Kidney capillary endothelial cell (primary cell): ENCODE measurements at places on chromosomes 5 and 9.

- DNase-seq, result no peak
These were observed 109.7 kb upstream of the LHFPL2 start for GRCh38 chr5:78758169-78758839.

DNA sequence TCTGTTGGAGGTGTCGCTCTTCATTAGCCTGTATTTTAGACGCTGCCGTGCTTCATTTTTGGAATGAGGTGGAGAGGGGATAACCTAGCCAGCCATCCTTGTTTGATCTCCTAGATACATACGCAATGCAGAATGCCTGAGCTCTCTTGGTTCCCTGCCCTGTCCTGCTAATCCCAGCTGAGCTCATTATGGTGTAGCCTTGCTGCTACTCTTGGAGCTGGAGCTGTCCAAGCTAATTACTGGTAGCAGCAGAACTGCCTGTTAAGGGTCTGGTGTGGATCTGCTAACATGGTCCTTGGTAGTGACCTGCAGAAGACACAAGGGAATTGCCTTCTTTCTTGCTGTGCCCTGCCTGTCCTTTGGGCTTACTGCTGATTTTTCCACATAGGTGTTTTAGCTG lies 207.9 kb downstream of the CNTLN start:
- DNase-seq, result no peak

- no peak for DNase-seq
These were observed 29.2 kb downstream of the ROR2 start for GRCh38 chr9:91920630-91921350.

DNA sequence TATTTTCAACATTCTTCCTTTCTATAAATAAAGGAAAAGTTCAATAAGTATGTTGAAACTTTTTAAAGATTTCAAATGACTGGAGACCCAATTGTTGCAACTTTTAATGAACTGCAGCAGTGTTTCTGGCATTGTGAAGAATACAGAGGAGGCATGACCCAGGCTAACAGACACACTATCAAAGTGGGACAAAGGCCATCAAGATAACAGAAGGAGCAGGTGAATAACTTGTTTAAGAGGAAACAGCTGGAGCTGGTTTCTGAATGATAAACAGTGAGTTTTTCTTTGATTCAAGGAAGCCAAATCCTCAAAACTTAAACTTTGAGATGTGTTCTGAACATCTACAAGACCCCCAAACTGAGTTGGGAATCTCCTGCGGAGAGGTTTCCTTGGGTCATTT lies 734.6 kb downstream of the TLR4 start:
- no peak for DNase-seq

- no peak for DNase-seq
These were observed 54.7 kb upstream of the NEURL1B start for GRCh38 chr5:172586125-172587060.

GRCh38 chr9:84079994-84080393 lies 99.4 kb downstream of the RMI1 start:
- DNase-seq, result no peak

- no peak for DNase-seq
These were observed 105.2 kb downstream of the RASEF start for GRCh38 chr9:82957529-82958379.

- no peak for DNase-seq
These were observed 268.2 kb downstream of the ISL1 start for GRCh38 chr5:51651476-51651875.

GRCh38 chr5:147479949-147480348 lies 29.9 kb downstream of the DPYSL3 start:
- DNase-seq, result no peak

DNA sequence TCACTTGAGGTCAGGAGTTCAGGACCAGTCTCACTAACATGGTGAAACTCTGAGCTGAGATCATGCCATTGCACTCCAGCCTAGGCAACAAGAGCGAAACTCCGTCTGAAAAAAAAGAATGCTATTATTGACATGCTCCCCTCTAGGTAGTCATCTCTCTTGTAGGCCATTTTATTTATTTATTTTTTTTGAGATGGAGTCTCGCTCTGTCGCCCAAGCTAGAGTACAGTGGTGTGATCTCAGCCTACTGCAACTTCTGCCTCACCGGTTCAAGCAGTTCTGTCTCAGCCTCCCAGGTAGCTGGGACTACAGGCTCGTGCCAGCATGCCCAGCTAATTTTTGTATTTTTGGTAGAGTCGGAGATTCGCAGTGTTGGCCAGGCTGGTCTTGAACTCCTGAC lies 20.6 kb upstream of the NIM1K start:
- no peak for DNase-seq

- no peak for DNase-seq
These were observed 362.8 kb upstream of the ADAMTSL1 start for GRCh38 chr9:18111146-18111545.

DNA sequence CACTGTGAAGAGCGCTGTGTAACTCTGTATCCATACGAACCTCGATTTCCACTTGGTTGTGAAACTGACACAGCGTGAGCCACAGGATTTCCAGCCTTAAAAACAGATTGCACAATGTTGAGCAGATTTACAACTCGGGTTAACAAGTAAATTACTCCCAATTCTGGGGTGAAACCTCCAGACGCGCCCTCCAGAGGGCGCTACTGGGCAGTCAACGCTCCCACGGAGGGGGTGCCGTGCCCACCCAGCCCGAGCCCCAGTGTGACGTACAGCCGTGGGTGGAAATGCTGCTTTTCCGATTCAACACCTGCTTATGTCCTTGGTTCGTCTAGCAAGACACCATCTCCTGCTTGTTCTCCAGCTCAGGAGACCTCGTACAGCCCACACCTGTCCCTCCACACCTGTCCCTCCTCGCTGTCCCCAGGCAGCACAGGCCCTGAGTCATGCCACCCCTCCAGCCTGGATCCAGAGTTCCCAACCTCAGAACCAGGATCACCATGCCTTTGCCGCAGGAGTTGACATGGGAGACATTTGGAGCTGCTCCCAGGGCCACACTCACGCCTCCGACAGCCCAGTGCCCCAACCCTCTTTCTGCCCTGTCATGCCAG lies 34.4 kb upstream of the SLC6A3 start:
- no peak for DNase-seq

GRCh38 chr9:132472599-132472998 lies 62.6 kb downstream of the CFAP77 start:
- DNase-seq, result no peak

DNA sequence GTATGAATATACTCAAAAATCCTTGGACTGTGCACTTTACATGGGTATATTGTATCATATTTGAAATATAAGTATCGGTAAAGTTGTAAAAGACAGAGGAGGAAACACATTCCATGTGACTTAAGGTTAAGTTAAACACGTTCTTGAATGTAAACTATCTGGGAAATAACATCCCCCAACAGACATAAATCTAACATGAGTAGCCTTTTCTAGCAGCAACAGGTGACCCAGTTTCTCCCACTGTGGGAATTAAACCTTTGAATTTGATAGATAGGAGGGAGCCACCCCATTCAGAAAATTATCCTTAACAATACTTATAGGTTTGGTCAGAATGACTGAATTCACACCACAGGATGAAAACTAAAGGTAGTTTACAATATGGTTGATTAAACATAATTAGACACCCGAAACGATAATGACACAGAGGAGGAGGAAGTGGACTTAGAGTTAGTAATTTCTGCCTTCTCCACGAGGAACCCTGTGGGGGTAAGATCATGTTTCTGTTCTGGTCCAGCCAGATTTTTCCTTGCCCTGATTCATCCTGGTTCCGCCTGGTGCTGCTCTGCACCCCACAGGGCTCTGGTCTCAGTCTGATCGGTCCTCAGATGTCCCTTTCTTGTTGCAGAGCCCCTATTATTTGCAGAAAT lies 84.6 kb upstream of the DNAH5 start:
- no peak for DNase-seq

- no peak for DNase-seq
These were observed 251.8 kb downstream of the CWC27 start for GRCh38 chr5:65020492-65020891.

- no peak for DNase-seq
These were observed 51.3 kb downstream of the TMEM167A start for GRCh38 chr5:83025690-83026478.

GRCh38 chr5:45750574-45750973 lies 54.4 kb upstream of the HCN1 start:
- DNase-seq, result no peak

- no peak for DNase-seq
These were observed 512.9 kb downstream of the HINT1 start for GRCh38 chr5:130652176-130652575.

GRCh38 chr5:174984863-174985262 lies 260.5 kb downstream of the MSX2 start:
- DNase-seq, result no peak

- no peak for DNase-seq
These were observed 137.4 kb upstream of the DMAC1 start for GRCh38 chr9:7936996-7937395.

DNA sequence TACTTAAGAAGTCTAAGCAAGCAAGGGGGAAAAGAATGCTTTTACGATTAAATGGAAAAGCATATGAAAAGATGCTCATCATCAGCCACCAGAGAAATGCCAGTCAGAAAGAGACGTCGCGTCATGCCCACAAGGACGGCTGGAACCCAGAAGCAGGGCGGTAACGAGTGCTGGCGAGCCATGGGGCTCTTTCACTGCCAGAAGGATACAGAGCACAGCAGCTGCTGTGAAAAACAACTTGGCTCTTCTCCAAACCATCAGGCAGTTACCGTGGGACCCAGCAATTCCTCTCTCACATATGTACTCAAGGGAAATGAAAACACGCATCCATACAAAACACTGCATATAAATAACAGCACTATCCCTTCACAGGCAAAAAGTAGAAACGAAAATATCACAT lies 95.5 kb downstream of the CAMSAP1 start:
- no peak for DNase-seq

DNA sequence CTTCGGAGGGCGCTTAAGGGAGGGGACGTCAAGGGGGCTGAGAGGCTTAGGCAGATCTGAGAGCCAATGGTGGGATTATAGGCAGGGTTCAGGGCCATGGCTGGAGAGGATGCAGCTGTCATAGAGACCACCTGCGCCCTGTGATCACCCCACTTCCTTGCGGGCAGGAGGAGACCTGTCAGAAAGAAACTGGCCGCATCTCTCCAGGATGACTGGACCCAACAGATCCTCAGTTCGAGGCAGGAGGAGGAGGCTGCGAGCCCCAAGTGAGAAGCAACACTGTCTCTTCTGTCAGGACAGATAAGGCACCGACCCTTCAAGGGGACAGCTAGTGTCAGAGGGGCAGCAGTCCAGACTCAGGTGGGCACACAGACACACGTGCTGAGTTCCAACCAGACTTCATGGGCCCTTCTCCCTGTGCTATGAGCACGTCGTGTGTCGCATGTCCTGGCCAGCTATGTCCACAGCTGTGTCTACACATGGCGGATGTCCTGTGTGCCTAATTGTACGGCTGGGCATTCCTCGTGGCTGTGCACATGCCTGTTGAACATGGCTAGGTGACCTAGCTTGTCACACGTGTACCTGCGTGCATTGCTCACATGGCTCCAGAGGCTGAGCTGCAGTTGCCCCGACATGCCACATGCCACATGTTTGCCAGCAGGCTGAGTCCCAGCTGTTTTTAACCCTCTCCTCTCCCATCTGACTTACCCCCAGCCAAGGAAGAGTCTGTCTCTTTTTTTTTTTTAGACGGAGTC lies 583 bp upstream of the AQP3 start:
- DNase-seq, result no peak
